NCI-H524 treated with DMSO at 0.1 percent for 48 hours (cell line): ENCODE measurements at places on chromosomes 12 and 14.

- no peak for DNase-seq
Measured at GRCh38 chr14:72786378-72787350, 107.2 kb downstream of the DPF3 start.

GRCh38 chr12:80946591-80946990, 8.9 kb upstream of the LIN7A start:
- no peak for DNase-seq

DNA sequence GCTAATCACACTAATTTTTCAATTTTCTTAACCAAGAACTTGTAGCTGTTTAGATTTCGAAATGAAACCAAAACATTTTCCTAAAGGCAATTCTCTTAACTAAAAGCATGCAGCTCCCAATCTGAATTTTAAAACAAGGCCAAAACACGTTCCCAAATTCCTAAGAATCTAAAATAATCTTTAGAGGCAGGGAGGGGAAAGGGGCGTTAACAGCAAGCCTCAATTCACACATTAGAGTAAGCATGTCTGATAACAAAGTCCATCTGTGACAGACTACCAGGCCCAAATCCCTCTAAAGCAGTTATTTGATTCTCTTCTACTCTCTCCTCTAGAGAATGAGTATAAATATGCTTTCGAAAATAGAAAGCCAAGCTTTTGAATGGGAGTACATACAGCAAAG, 754 bp downstream of the ATG14 start:
- no peak for DNase-seq

GRCh38 chr12:101642115-101643067, 47.6 kb downstream of the MYBPC1 start:
- no peak for DNase-seq

- DNase-seq = no peak
Measured at GRCh38 chr12:28896421-28896820, 252.7 kb upstream of the FAR2 start.

DNA sequence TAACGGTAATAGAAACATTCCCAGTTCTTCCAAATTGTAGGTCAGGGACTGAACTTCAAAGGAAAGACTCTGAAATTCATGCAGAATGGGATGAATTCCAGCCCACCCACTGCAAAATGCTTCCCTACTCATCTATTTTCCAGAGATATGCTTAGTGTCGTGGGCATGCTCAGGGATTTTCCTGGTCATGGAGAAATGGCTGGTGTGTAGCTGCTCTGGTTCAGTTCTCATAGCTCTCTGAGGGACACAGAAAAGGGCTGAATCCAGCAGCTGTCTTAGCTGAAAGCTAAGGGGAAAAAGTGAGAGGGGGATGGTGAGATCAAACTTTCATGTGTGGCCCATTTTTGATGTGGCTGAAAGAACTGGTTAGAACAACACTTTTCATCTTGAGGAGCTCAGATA, 72.9 kb upstream of the KRAS start:
- no peak for DNase-seq

DNA sequence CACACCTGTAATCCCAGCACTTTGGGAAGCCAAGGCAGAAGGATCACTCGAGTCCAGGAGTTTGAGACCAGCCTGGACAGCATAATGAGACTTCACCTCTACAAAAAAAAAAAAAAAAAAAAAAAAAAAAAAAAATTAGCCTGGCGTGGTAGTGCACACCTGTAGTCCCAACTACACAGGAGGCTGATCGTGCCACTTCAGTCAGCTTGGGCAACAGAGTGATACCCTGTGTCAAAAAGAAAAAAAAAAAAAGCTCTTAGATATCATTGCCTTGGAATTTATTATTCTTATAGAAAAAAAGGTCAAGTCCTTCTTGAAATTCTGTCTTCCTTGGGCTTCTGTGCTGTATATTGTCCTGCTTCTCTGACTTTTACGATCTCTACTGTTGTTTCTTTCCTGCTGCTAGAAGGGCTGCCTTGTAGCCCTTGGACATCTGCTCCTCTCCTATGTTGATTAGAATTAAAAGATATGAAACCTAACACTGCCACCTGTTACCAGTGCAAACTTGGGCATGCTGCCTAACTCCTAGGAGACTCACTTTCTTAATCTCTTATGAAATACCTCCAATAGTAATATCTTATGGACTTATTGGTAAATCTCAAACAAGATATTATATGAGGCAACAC, 5.7 kb downstream of the TMEM19 start:
- peak; percentile 80 for DNase-seq

GRCh38 chr12:97006585-97006984, 99.5 kb downstream of the NEDD1 start:
- no peak for DNase-seq

DNA sequence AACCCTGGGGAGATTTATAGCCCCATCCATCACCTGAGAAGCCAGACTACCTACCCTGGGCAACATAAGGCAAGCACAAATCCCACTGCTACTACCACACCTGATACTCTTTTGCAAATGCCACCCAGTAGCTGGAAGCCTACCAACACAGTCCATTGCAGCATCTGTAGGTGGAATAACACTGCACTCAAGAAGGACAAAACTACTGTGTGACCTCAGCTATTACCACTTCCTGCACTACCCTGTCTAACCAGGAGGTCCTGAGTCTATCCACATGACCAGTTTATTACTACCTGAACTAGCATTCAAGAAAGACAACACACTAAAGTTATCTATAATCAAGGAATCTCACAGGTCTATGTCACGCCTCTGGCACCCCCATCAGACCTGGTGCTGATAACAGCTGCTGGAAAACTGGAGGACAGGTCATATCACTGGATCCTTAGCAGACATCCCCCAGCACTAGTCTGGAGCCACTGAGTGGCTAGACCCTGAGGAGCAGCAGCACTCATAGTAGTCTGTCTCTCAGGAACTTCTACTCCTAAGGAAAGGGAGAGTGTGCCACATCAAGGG, 2.9 kb upstream of the CLEC1A start:
- no peak for DNase-seq

DNA sequence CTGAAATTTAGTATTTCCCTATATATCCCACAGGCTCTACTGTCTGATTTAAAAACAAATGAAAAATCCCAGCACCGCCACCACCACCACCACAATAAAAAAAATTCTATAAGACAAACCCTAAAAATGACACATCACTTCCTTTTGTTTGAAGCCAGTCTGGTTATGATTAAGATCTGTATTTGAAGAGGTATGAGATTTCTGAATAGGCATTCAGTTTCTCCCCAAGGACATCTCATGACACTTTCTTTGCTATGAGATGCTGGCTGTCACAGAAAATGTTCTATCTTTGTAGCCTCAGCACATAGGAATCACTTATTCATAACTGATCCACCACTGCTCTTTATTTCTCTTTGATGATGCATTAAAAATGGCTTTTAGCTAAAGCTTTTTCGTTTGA, 1071.0 kb downstream of the SLC6A15 start:
- no peak for DNase-seq

DNA sequence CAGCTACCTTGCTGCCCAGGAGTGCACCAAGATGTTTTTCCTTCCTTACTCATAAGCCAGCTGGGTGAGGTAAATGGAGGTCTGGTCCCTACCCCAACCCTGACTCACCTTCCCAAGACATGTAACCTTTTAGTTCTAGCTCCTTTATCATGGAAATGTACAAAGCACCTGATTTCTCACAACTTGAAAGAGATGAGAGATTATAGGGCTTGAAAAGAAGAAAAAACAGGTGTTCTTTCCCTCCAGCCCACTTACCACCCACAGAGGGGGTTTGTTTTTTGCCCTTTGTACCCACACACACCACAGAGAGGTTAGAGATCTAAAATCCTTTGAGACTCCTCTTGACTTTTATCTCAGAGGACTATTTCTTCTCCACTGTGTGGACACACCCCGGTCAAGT, 21.1 kb downstream of the PLXNC1 start:
- DNase-seq = no peak

DNA sequence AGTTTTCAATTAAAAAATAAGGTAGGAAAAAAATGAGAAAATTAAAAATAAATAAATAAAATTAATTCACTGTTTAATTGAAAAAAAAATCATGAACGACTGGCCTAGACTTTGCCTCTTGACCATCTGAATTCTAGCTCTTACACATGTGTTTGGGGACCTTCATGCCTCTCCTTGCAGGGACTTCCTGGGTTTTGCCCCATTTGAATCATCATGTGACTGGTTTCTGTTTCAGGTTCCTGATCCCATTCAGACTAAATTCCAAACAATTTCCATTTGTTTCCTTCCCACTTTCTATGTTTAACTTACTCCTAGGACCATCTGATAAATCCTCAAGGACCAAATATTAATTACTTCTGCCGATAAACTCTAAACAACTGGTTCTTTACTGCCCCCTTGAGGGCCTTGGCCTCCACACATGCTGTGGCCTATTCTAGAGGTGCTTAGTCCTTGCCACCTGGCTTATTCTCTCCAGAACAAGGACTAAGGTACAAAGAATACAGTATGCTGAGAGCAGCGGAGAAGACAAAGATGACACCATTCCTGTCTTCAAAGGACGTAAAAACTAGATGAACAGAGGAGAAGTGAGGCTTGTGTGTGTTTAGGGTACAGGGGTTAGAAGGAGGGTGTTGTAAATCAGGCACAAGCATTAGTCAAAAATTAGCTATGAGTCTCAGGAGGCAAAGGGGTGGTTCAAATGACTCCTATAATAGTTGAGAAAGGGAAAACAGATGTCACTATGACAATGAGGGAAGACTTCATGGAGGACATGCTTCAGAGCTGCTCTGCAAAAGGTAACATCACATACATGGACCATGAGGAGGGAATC, 125.8 kb upstream of the AVPR1A start:
- DNase-seq = peak; percentile 3

DNA sequence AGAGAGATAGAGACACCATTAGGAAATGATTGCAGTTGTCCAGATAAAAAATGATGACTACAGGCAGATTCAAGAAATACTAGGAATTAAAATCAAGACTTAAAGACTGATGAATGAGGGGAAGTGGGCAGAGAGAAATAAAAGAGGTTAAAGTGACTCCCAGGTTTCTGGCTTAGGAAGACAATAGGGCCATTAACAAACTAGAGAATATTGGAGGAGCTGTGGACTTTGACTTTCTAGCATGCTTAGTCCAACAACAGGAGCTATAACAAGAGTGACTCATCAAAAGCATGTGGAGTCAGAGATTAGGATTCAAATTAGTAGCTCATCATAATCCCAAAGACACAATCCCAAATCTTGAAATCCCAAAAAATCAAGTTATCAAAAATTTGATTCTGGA, 101.5 kb downstream of the BMP4 start:
- no peak for DNase-seq

GRCh38 chr14:37466003-37466622, 128.9 kb downstream of the FOXA1 start:
- no peak for DNase-seq

DNA sequence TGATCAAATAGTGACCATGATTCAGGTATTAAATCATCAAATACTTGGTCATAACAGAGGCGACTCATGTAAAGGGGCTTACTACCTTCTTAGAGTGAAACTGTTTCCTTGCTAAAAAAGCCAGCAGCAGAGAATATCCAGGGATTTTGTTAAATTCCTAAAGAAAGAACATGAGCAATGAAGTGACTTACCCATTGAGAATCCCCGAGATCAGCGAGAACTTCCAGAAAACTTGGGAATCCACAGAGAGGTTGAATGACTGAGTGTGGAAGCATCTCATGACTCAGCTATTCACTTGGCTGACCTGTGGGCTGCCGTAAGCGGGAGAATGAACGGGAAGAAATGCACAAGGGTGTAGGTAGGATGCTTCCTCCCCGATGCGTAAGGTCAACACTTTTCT, 85.3 kb upstream of the KCNA1 start:
- no peak for DNase-seq

DNA sequence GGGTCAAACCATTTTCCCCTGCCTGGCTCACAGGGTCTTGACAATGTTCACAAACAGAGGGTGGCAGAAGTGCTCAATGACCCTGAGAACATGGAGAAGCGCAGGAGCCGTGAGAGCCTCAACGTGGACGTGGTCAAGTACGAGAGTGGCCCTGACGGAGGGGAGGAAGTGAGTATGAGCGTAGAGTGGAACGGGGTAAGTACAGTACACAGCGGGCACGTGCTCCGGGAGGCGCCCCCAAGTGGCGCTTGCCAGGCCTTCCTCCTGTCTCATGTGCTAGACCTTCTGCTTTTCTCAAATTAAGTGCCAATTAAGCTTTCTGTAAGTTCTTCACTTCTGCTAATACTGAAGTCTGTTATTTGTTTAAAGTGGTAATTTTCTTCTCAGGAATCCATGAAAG, 35.9 kb downstream of the XRCC3 start:
- peak; percentile 43 for DNase-seq

DNA sequence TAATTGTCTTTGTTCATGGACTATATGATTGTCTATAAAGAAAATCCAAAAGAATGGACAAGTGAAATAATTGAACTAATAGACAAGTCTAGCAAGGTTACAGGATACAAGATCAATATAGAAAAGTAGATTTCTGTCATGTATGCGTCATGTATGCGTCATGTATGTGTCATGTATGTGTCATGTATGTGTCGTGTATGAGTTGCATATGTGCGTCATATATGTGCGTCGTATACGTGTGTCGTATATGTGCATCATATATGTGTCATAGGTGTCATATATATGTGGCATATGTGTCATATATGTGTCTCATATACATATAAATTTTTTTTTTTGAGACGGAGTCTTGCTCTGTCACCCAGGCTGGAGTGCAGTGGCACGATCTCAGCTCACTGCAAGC, 516.8 kb downstream of the NOVA1 start:
- DNase-seq = no peak

DNA sequence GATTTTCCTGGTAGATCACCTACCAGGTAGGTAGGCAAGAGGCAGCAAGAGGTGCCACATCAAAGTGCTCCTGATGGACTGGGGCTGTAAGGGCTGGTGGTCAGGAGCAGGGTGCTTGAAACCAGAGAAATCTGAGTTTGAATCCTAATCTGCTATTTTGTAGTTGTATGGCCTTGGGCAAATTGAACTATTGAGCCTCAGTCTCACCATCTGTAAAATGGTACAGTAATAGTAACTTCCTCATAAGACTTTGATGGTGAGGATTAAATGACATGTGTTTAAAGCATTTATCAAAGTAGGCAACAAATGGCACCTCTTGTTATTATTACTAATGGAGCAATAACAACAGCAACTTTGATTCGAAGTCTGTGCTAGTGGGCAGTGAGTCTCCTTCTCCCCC, 32.0 kb downstream of the JDP2 start:
- DNase-seq = no peak

DNA sequence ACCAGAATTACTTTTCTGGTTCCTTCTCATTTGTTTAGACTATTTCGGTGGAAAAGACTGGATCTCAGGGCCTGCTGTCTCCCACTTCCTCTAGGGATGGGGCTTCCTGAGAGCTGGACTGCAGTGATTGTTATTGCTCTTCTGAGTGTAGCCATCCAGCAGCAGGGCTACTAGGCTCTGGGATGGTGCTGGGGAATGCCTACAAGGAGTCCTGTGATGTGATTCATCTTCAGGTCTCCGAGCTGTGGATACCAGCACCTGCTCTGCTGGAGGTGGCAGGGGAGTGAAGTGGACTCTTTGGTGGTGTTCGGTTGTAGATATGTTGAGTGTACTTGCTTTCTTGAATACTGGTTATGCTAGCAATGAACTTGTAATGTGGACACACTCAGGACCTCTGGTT, 42.7 kb downstream of the AEBP2 start:
- no peak for DNase-seq

- DNase-seq = no peak
Measured at GRCh38 chr14:100065111-100065871, at the start of gene EVL. Gene EVL, plus strand, starts transcription at chr14:100065422. Its CDS starts 79 bp downstream, at chr14:100065501.

GRCh38 chr12:33265033-33265731, 174.4 kb downstream of the SYT10 start:
- no peak for DNase-seq

GRCh38 chr14:70664698-70665447, 23.2 kb downstream of the TTC9 start:
- no peak for DNase-seq

GRCh38 chr12:48015954-48016353, 11.7 kb upstream of the COL2A1 start:
- no peak for DNase-seq
